ENCODE measurements at places on chromosomes 1 and 21.

DNA sequence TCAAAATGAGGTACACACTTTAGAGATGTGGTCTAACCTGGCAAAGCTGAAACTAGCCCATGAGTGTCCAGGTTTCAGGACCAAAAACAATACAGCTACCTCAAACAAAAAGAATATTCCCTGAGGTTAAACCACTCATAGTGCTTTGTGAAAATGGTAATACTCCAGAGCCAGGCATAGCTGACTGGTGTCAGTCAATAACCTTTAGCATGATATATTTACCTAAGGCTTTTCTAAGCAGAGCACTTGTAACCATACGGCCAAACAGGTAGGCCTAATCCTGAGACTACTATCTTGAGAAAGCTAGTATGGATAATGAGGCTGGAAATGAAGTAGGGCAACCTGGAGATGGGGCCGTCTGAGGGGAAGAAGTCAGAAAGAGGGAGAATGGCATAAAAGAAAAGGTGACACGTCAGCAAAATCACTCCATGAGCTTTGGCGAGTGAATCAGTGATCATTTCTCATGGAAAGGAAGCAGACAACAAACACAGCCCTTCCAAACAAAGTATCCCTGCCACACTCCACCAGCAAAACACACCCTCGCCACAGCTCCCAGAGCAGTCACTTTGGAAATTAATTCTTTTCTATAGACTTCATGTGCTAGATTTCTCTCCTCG is 1.7 kb upstream of the LRRC52 start:
- no peak for DNase-seq

DNA sequence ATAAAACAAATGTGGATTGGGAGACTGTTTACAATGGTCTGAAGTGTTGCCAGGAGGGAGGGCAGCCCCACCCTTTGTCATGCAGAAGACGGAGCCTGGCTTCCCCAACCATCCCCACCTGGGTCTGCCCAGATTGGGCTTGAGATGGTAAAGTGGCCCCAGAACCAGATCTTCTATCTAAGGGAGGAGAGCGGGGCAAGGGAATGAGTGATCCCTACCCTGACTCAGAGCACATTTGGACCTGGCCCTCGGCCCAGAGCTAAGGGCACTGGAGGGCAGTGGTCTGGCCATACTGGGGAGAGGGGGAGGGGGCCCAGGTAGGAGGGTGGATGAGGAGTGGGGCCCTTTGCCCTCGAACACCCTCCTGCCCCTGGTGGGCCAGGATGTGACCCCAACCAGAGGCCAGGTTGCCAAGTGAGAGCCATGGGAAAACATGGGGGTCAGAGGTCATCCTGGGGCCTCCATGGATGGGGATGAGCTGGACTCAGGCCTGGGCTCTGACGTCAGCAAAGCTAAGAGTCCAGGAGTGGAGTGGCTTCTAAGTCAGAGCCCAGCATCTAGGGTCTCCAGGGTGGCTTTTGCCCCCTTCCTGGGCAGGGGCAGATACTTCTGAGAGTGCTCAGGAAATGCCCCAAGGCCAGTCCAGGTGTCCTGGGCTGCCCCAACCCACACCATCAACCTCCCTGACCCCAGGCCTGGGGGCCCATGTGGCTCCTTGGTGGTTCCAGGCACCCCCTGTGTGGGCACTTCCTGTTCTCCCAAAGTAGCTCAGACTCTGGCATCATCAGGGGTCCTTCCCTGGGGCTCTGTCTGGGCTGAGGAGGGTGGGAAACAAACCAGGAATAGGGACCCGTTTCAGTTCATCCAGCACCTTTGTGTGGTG is 1.6 kb upstream of the LEFTY1 start:
- peak; percentile 23 for DNase-seq

DNA sequence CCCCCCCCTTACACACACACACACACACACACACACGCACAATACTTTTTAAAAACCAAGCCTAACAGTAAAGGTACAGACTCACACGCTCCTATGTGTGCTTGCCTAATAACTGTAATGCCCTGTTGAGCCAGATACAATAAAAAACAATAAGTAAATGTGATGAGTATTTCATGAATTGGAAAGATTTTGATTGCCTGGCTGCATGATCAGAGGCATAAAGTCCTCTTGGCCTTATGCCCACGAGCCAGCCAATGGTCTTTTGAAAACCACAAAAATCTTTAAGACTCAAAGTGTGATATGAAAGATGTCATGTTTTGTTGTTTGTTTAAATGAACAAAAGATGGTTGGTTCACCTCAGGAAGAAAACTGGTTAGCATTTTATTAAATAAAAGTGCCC is 441.9 kb upstream of the ZRANB2 start:
- DNase-seq, result no peak

DNA sequence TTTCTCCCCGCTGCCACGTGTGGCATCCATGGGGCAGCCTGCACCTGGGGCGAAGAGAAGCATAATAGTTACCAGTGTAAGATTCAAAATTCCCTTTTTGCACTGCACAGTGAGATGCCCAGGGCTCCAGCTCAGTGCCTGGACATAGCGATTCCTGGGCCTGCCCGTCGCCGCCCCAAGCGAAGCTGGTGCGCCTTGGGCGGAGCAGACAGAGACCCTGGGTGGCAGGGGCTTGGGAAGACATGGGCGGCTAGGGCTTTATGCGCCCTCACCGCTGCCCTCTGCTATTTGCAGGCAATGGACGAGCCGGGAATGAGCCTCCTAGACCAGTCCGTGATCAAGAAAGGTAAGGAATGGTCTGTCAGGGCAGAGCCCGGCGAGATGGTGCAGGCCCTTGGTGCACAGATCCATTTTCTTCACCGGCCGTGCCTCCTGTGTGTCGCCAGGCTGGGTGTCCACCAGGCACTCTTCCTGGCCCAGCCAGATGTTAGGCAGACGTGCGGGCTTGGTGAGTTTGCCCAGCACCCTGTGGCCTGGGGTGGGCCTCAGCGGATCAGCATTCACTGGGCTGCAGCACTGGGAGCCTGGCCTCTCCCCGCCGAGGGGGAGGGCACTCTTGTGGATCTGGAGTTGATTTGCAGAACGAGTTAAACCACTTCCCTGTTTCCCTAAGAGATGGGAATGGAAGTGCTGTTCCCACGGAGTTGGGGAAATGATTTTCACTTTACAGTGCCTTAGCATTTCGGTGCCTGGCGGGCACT is 1.7 kb downstream of the TFAP2E start:
- DNase-seq, result peak; percentile 47

DNA sequence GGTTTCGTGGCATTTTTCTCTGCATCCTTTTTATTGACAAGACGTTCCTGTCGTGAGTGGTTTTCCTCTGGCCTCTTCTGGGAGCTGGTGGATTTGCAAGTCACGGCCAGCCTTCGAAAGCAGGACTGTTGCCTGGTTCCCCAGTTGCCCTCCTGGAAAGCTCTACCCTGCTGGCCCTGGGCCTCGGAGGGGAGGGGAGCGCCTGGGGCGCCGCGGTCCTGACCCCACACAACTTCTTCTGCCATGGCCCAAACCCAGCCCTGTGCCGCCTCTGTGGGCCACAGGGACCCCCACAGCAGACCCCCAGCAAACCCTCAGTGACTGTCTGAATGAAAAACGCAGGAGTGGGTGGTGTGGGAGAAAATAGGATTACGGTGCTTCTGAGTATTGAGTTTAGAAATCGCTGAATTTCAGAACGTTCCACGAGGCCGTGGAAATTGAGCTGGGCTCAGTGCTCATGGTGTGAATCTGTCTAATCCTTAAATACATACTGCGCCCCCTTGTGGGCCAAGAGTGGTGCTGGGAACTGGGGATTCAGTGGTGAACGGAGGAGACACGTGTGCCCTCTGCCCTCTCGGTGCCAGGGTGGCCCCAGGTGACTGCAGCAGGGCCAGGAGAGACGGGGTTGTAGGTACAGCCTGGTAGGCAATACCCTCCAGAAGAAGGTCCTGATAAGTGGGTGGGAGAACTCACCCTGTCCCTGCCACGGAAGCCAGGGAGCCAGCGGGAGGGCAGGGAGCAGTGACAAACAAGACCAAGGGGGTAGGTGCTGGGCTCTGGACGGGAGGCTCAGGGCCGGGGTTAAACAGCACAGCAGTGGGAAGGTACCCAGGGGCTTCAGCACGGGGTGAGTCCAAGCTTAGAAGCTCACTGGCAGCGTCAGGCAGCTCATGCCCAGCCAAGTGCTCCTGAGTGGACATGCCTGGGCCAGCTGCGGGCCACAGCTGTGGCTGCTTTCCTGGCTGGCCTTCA is 101.2 kb upstream of the COL6A1 start:
- DNase-seq, result no peak

DNA sequence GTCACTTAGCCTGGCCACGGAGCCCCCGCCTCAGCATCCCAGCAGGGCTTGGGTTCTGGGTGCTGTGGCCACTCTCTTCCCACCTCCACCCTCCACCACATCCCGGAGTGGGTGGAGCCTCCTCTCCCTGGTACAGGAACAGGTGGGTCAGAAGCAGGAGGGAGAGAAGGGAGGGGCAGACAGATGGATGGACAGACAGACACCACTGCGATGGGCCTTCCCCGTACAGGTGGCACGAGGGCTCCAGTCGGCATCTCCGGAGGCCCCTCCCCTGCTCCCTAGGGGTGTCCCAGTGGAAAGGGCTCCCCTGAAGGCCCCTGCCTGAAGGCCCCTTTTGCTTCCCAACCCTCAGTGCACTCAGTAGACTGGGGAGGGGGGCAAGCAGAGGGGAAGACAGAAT is 96.9 kb upstream of the TARDBP start:
- DNase-seq, result no peak

- DNase-seq, result no peak
Measured at GRCh38 chr1:210123924-210124589, 108.5 kb upstream of the SERTAD4 start.

- no peak for DNase-seq
Measured at GRCh38 chr1:115120296-115120695, 31.0 kb upstream of the TSPAN2 start.

DNA sequence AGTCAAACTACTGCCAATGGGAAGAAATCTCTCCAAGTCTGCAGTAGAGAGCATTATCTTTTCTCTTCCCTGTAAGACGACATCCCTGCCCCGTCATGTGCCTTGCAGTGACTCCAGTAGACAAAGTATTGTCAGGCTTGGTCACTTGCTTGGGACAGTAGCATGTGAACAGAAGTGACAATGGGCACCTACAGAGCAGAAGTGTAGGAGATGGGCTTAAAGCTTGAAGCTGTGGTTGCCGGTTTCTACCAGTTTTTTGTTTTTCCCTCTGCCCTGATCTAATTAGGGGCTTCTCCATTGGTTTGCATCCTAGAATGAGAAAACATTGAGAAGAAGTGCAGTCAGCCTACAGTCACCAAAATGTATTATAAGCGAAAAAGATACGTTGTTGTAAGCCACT is 12.7 kb downstream of the F3 start:
- no peak for DNase-seq

GRCh38 chr1:156122086-156122485 is 7.6 kb downstream of the LMNA start:
- DNase-seq, result no peak

DNA sequence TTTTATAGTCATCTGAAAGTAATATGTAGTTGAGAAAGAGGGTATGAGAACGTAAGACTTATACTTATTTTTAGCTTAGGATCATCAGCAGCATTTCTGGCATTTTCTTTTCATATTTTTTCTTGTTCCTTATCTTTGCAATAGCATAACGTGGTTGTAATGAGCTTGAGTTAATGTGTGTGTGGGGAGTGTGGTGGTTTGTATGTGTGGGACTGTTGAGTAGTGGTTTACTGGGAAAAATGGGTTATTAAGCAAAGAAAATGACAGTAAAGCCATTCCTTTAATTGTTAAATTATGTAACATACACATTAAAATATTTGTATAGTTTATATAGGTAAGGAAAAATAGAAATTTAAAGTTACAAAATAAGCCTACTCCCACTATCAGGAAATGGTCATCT is 15.2 kb downstream of the PIP5K1A start:
- no peak for DNase-seq

DNA sequence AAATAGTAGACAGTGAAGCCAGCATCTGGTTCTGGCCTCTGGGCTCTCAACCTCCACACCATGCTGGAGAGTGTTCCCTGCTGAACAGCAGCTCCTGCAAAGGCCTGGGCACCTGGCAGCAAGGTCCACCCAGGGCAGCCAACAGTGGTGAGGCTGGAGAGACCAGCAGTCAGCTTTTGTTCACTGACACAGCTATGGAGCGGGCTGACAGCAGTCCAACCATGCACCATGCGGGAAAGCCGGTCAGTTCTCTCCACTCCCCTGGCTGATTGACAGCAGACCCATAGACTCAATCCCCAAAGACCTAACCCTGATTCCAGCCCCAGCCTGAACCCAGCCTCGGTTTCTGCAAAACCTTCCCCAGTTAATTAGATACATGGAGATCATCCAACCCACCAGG is 49.0 kb downstream of the KLHDC7A start:
- no peak for DNase-seq

DNA sequence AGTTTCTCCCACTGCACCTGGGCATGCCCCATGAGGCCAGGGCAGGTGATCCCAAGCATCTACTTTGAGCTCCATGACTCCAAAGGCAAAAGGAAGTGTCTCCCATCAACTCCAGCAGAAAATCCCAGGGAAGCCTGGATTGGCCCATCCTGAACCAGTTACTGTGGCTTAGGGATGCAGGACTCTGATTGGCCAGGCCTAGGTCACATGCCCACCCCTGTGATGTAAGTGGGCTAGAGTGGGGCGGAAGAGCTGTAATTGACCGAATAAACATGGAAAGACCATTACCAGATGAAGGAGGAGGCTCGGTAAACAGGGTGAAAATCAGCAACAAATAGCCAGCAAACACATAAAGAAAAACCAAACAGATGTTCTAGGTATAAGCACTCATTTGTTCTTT is 45.2 kb downstream of the MATN1 start:
- no peak for DNase-seq

DNA sequence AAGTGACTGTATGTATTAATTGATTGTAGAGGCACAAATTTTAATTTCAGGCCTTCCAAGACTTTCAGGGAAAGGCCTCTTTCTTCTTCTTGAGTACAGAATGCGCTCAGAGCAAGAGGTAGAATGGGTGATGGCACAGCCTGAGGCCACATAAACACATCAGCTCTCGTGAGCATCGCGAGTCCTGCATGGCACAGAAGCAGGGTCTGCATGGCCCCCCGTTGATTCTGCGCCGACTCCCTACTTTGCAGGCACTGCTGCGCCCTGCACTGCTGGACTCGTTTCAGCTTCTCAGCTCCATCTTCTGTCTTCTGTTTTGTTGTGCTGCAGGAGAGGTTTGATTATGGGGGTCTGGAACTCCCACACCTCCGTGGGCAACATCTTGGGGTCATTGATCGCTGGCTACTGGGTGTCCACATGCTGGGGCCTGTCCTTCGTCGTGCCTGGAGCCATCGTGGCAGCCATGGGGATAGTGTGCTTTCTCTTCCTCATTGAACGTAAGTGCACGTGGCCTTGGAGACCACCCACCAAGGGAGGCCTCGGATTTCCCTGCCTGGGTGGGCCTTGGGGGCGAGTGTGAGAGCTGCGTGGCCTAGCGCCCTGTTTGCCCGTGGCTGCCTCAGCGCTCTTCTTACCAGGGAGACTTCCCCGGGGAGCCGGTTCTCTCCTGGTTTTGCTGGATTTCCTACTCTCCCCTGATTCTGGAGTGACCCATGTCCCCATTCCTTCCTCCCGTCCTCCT is 29.6 kb downstream of the SLC37A1 start:
- no peak for DNase-seq

All from right kidney (tissue), 9 donors.